NCI-H510A treated with DMSO at 0.1 percent for 48 hours (cell line): ENCODE measurements at places on chromosomes 13 and 19.

GRCh38 chr13:114049026-114049425, 75.2 kb upstream of the C13orf46 start:
- DNase-seq = no peak

- DNase-seq = no peak
Measured at GRCh38 chr13:80259159-80259558, 81.8 kb downstream of the SPRY2 start.

DNA sequence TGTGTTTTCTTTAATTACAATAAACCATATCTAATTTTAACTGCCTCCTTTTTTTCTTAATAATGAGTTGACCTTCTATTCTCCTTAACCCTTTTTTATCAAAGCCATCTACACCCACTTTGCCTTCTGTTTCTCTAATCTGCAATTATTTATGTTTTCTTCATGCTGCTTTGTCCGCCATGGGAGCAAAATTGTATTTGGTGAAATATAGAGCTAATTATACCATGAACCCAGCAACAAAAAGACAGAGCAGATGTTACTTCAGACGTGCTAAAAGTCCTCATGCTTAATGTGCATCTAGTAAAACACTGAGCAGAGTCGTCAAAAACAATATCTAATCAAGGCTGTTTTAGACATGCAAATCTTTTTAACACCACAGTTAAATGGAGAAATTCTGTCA, 264.7 kb downstream of the DACH1 start:
- no peak for DNase-seq

- no peak for DNase-seq
Measured at GRCh38 chr19:5298471-5298901, 42.1 kb downstream of the PTPRS start.
